ENCODE measurements at places on chromosomes 16 and 17.

- DNase-seq, result peak; percentile 42
Observed at GRCh38 chr16:1413684-1414531, 596 bp downstream of the UNKL start.

DNA sequence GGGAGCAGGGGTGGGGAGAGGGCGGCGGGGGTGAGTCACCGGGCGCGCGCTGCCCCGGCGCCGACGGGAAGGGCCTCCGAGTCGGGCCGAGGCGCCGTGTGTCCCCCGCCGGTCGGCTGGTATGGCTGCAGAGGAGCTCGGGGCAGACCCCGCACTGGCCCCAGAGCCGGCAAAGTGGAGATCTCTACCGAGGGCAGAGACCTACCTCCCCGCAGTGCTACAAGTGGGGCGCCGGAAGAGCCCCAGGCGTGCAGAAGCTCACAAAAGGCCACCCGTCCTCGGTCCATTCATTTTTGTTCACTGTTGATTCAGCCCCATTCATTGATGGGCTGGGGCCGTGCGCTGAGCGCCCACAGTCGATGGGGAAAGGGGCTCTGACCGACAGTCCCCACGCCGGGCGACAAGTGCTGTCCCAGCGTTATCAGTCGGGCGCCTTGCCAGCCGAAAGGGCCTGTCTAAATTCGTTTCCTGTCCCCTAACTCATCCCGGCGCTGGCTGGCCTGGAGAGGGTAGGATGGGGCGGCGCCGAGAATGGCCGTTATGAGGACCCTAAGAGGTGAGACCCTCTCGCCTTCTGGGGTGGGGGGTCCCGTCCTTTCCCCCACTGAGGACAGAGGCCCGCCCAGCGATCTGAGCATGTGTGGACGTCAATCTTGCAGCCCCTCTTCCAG is 709 bp upstream of the ENO3 start:
- DNase-seq, result no peak

- DNase-seq, result no peak
Observed at GRCh38 chr16:84786605-84787262, 33.1 kb upstream of the CRISPLD2 start.

GRCh38 chr17:72351884-72352346 is 231.1 kb downstream of the SOX9 start:
- no peak for DNase-seq

GRCh38 chr17:4004517-4005295 is 40.5 kb upstream of the ATP2A3 start:
- DNase-seq, result peak; percentile 18

GRCh38 chr16:50762241-50762640 is 20.4 kb downstream of the CYLD start:
- DNase-seq, result no peak

GRCh38 chr17:79160980-79161636 is 86.5 kb downstream of the ENGASE start:
- no peak for DNase-seq

DNA sequence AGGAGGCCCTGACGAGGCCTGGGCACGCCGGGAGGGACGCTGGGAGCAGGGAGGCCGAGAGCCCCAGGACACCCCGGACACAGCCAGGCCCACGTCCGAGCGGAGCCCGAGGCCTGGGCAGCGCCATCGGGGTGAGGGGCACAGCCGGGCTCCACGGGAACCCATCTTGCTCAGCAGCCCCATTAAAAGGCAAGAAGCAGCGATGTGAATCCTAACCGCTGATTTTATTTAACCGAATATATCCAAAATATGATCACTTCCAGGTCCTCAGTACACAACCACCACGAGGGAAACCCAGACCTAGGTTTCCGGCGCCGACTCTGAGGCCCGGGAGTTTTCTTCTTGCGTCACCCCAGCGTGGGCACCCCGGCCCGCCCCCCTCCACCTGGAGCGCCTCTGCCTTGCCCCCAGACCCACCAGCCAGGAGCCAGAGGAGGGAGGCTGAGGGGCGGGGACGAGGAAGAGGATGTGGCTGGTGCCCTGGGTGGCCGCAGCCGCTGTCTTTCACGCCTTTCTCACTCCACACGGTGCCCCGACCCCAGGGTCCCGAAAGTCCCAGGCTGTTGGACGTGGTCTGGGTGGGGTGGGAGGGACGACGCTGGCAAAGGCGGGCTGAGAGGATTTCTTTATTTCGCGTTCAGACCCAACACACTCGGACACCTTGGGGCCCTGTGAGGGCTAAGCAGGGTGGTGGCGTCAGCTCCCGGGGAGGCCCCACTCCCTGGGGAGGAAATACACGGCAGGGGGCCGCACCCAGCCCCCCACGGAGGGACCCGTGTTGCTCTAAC is 568 bp upstream of the CCDC154 start:
- no peak for DNase-seq

DNA sequence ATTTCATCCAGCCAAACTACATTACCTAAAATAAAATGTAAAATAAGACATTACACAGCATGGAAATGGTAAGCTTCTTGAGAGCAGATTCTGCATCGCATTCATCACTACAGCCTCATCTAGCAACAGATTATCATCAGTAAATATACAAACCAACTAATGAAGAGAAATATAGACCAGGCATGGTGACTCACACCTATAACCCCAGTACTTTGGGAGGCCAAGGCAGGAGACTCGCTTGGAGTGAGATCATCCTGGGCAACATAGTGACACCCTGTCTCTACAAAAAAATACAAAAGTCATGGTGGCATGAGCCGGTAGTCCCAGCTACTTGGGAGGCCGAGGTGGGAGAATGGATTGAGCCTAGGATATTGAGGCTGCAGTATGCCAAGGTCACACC is 19.9 kb downstream of the NCBP3 start:
- DNase-seq, result no peak

DNA sequence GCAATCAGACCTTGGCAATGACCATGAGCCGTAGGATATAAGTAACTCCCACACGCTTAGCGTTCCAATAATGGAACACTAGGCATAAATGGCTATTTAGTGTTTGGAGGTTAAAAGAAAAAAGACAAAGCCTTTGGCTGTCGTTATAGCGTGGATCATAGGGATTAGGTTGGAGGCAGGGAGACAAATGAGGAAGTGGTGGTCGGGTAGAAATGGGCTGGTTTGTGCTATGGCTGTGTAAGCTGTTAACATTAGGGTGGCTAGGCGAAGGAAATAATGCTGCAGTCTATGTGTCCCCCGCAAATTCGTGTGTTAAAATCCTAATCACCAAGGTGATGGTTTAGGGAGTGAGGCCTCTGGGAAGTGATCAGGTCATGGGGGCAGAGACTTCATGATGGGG is 120.4 kb upstream of the IRX6 start:
- no peak for DNase-seq

DNA sequence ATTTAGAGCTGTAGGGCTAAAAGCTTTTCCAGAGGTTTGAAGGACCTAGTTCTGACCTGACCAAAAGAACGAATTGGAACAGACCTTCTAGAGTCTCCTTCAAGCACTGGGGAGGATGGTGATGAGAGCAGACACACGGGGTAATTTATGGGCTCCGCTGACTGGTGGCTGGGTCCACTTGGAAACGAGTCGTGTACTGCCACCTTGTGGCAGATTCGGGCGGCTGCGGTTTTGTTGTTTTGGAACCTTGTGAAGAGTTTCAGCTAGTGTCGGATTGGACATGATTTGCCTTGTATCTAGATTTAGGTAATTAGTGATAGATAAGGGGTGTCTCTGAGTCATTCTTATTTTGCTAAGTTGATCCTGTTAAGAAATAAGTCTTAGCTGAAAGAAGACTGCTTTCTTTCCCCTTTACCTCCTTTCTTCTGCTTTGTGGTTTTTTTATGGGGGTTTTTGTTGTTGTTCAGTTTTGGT is 98.9 kb downstream of the AATF start:
- peak; percentile 51 for DNase-seq

DNA sequence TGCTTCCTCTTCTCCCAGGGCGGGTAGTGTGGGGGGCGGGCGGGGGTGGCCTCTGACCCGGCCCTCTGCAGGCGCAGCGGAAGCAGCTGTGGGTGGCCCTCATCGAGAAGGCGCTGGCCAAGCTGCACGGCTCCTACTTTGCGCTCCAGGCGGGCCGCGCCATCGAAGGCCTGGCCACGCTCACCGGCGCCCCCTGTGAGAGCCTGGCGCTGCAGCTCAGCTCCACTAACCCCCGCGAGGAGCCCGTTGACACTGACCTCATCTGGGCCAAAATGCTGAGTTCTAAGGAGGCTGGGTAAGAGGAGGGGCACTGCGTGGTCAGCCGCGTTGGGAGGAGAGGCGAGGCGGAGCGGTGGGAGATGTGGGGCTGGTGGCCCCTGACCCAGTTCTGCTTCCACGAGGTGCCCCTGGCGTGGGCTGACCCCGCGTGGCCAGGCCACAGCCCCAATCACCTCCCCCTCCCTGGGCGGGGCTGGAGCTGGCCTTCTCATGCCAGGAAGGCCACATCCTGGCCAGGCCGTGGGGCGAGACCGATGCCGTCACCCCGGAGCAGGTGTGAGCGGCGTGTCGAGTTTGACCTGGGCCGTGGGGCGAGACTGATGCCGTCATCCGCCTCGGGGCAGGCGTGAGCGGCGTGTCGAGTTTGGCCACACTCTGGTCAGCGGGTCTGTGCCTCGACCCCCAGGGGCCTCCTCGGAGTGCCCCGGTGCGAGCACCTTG is 10.5 kb upstream of the PRR35 start:
- no peak for DNase-seq

DNA sequence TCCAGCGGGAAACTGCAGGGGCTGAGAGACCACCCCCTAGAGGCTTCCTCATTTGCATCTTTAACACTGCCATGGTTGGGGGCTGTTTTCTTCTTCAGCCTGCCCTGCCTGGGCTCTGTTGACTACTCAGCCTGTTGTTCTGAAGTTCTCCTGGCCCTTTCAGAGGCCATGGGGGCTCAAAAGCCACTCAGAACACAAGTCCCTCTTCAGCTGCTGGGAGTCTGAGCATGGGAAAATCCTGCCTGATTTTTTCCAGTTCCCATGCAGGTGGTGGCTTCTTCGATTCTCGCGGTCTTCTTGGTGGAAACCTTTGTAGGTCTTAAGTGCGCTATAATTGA is 36.3 kb downstream of the PLCG2 start:
- DNase-seq, result no peak

GRCh38 chr17:38619451-38619795 is 13.7 kb upstream of the SRCIN1 start:
- DNase-seq, result no peak

GRCh38 chr16:83475108-83475507 is 332.7 kb upstream of the HSBP1 start:
- DNase-seq, result no peak

GRCh38 chr16:62585041-62585545 is 548.9 kb upstream of the CDH8 start:
- no peak for DNase-seq

- DNase-seq, result peak; percentile 11
Observed at GRCh38 chr17:7885367-7886226, 3.0 kb upstream of the CHD3 start.

DNA sequence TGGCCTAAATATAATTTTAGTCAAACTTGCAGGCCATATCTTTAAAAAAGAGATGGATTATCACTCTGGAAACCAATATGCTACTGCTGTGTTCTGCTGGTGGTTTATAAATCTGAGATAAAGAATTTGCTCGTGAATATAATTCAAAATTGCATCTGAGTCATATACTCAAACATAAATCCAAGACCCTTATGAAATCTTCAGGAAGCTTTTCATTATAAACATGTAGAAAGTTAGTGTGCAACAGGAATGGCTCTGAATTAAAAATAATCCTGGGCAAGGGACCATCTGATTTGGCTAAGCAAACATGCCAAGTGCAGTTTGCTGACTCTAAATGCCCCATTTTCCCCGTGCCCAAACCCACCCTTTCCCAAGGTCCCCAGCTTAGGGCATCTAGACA is 57.3 kb downstream of the TEX2 start:
- no peak for DNase-seq

- DNase-seq, result no peak
Observed at GRCh38 chr16:50247906-50248608, 18.3 kb upstream of the ADCY7 start.

GRCh38 chr17:56798916-56799315 is 34.8 kb downstream of the C17orf67 start:
- DNase-seq, result no peak

GRCh38 chr16:83397601-83398291 is 410.0 kb upstream of the HSBP1 start:
- DNase-seq, result no peak

DNA sequence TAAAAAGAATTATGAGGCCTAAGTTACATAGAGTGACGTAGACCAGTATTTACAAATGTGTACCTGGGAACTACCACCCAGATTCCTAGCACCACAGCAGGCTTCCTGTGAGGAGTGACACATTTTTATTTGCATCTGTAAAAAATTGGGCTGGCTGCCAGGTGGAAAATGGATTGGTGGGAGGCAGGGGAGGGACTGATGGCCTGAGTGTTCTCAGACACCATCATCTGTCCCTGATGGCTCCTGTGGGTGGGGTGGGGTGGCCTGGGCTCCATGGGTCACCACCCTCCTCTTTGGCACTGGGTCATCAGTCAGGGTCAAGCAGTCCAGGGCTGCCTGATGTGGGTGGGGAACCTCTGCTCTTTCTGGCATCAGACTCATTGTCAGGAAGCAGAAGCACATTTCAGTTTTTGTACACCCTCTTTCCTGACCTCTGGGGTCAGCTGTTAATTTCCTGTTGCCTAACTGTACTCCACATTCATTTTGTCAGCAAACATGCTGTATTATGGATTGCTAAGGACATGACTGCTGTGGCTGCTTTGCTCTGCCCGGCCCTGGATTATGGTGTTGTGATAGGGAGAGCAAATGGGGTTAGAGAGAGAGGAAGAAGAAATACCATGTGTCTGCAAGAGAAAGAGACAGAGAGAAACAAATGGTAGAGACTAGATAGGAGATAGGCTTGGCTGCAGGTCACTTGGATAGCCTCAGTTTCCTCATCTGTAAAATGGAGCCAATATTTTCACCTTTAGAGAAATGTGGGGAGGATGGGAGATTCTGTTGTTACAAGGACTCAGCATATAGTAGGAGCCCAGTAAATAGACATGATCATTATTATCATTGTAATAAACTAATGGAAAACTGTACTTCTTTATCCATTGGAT is 11.6 kb upstream of the MFAP4 start:
- no peak for DNase-seq

GRCh38 chr16:56607109-56607618 is 1.2 kb upstream of the MT2A start:
- no peak for DNase-seq

GRCh38 chr17:29140051-29140621 is 40.1 kb downstream of the MYO18A start:
- DNase-seq, result peak; percentile 66

GRCh38 chr17:81057079-81057730 is 22.3 kb downstream of the BAIAP2 start:
- no peak for DNase-seq

GRCh38 chr17:57125406-57125805 is 40.4 kb downstream of the AKAP1 start:
- DNase-seq, result no peak

DNA sequence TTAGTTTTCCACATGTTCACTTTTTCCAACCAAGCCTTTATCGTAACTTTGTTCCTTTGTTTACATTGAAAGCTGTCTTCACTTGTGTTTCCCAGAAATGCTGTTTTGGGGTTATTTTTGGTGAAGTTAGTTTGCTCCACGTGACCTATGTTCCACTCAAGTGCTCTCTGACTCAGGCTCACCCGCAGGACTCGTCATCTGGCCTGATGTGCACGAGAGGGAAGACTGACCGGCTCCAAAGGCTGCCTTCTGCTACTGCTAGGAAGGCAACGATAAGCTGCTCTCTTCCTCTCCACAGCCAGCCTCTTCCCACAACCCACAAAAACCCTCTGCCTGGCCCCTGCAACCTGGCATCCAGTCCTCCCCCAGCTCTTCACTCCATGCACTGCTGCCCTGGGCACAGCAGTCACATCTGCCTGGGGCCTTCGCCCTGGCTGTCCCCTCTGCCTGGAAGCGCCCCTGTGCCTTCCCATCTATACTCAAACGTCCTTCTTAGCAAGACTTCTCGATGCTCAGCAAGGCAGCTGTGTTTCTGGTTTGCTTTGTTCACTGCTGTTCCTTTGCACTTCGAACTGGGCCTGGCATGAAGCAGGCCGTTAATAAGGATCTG is 28.0 kb downstream of the ZCCHC14 start:
- DNase-seq, result no peak

All from effector memory CD4-positive, alpha-beta T cell (primary cell).